ENCODE measurements at places on chromosomes 7 and 10.

- no peak for DNase-seq
Observed at GRCh38 chr10:393787-394438, 258.7 kb downstream of the ZMYND11 start.

DNA sequence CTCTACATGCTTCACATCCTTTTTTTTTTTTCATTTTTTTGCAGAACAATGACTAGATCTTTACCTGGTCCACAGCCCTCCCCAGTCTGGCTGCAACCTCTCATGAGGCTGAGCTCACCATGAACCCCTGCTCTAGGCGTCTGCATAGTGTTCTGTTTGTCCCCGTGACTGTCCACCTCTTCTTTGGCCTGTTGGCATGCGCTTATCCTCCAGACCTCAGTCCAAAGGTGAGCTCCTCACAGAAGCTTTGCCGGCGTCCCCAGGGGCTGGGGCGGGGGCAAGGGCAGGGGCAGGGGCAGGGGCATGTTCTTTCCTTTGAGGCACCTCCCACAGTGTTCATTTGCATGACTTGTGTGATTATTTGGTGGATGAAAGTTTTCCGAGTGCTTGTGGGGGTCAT is 218.4 kb upstream of the ZNF32 start:
- DNase-seq = no peak

- no peak for DNase-seq
Observed at GRCh38 chr7:6691609-6692106, 15.1 kb downstream of the ZNF12 start.

- no peak for DNase-seq
Observed at GRCh38 chr7:129041142-129042085, 13.5 kb downstream of the TNPO3 start.

GRCh38 chr10:75507469-75507868 is 76.0 kb downstream of the LRMDA start:
- DNase-seq = no peak

DNA sequence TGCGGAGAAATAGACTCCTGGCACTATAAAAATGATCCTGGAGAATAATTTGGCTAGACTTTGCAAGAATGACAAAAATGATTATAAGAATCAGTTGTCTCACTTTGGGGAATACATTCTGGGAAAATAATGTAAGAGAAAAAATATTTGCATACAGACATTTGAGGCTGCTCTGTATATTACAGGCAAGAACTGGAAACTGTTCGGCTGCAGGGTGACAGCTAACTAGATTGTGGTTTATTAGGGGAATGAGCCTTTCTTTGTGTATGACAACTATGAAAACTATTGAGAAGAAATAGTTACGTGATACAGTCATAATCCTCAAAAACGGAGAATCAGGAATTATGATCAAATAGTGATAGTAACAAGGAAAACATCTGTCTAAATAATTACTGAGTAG is 8.6 kb downstream of the TRIM56 start:
- no peak for DNase-seq

DNA sequence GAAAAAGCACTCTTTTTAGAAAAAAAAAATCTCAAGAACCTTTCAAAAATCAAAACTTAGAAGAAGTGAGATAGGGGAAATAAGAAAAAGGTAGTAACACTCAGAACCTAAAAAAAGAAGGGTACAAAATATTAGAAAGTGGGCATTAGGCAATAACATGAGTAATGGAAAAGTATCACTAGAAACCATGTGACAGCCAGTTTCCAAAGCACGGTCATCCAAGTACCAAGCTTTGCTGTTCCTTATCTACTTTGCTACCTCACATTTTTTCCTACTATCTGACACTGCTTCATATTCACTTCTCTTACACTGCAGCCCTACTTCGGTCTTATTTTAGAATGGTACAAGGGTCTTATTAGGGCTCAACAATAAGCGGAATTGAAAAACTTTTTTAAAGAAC is 30.3 kb downstream of the IMMP2L start:
- DNase-seq = no peak

GRCh38 chr7:157690058-157690832 is 353.4 kb downstream of the DNAJB6 start:
- DNase-seq = no peak

- DNase-seq = no peak
Observed at GRCh38 chr10:10198363-10198762, 819.3 kb upstream of the CELF2 start.

- no peak for DNase-seq
Observed at GRCh38 chr10:73000973-73001372, 46.4 kb upstream of the PLA2G12B start.

- DNase-seq = no peak
Observed at GRCh38 chr10:26043469-26043868, 109.4 kb downstream of the MYO3A start.

DNA sequence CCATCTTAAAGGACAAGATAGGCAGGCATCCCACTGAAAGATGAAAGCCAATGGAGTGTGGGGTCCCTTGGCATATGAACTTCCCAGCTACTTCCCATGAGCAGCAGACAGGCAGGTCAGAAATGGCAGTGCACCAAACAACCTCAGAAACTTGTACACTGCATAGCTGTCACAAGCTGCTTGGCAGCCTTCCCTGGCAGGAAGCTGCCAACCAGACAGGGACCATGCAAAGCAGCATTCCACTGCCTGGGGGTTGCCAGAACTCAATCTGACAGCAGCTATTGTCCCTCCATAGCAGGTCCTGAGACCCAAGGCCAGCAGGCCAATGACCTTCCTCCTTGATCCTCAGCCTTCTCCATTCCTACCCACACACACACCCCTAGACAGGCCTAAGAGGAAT is 139.5 kb downstream of the PLCE1 start:
- no peak for DNase-seq

GRCh38 chr10:97468162-97468561 is 22.2 kb downstream of the ZDHHC16 start:
- DNase-seq = no peak

GRCh38 chr10:29479981-29480954 is 154.5 kb downstream of the SVIL start:
- DNase-seq = no peak

DNA sequence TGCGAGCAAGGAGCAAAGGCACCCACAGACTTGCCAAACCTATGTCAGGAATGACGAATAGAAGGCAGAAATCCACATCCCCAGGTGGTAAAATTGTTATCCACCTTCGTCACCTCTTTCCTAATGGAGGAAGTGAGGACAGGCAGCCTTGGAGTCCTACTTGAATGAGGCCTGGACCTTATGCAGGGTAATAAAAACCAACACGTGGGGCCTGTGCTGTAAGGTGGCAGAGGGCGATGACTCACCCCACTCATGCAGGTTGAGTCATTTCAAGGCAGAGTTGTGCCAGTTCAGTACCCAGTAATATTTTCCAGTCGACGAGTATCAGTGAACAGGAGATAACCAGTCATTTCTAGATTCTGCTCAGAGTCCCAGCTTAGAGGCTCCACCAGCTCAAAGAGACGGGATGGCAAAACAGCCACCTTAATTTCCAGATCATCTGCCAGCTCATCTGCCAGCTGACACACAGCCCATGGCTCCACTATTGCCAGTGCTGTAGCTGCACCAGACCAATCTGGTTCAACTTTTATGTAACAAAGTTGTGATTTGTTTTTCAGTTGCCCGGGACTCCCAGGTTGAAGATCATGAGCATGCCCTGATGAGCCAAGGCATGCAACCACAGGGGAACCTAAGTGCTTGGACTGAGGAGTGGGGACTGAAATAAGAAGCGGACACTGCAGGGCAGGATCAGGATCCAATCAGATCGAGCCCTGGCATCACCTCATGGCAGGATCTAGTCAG is 176.2 kb upstream of the ITGB1 start:
- DNase-seq = no peak

DNA sequence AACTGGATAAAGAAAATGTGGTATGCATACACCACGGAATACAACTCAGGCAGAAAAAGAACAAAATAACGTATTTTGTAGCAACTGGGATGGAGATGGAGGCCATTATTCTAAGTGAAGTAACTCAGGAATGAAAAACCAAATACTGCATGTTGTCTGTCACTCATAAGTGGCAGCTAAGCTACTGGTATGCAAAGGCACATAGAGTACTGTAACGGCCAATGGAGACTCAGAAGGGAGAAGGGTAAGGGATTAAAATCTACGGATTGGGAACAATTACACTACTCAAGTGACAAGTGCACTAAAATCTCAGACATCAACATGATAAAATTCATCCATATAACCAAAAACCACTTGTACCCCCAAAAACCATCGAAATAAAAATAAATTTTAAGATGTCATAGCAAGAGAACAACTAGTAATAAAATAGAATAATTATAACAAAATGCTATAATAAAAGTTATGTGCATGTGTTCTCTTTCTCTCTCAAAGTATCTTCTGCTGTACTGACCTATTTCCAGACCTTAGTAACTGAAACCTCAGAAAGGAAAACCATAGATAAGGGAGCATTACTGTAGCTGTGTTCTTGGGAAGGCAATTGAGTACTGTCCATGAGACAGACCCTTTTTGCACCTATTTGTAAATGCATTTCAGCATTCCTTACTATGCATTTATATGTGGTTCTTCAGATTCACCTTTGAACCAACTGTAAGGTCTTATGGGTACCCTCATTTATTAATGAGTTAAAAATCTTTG is 6.7 kb upstream of the NEBL start:
- no peak for DNase-seq

- no peak for DNase-seq
Observed at GRCh38 chr7:139734395-139734794, 43.4 kb downstream of the HIPK2 start.

- no peak for DNase-seq
Observed at GRCh38 chr10:123755061-123755460, 88.9 kb downstream of the GPR26 start.

- DNase-seq = no peak
Observed at GRCh38 chr7:143519411-143520131, 41.9 kb downstream of the TAS2R41 start.

GRCh38 chr10:36381748-36382147 is 739.7 kb upstream of the FZD8 start:
- no peak for DNase-seq

DNA sequence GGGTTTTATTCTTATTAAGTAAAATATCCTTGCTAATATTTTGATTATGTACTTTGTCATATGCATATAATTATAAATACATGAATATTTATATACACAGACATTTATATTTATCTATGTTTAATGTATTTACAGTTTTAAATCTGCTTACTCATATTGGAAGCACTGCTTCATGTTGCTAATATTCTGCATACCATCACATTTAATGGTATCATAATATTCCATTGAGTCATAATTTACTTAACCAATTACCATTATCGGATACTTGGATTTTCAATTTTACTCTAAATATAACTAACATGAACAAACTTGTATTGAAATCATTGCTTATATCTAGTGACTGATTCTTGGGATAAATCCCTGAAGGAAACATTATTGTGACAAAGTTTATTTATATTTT is 155.2 kb downstream of the MBL2 start:
- no peak for DNase-seq

GRCh38 chr10:4850397-4850796 is 24.4 kb downstream of the AKR1E2 start:
- DNase-seq = no peak

GRCh38 chr7:20385126-20385525 is 54.4 kb downstream of the ITGB8 start:
- DNase-seq = no peak

All from stimulated activated CD8-positive, alpha-beta memory T cell treated with anti-CD3 and anti-CD28 coated beads, Interleukin-4, amount 100 ng/mL, for 1 hour (primary cell).